ENCODE measurements at places on chromosomes 7 and 10. TPM values are rescaled to one million over a fixed set of nuclear protein-coding genes. Genes with fewer than 3 reads are reported as not detected.

The PNLIPRP2 gene
- not detected for polyA plus RNA-seq

The TEX36 gene
- polyA plus RNA-seq = not detected

DNA sequence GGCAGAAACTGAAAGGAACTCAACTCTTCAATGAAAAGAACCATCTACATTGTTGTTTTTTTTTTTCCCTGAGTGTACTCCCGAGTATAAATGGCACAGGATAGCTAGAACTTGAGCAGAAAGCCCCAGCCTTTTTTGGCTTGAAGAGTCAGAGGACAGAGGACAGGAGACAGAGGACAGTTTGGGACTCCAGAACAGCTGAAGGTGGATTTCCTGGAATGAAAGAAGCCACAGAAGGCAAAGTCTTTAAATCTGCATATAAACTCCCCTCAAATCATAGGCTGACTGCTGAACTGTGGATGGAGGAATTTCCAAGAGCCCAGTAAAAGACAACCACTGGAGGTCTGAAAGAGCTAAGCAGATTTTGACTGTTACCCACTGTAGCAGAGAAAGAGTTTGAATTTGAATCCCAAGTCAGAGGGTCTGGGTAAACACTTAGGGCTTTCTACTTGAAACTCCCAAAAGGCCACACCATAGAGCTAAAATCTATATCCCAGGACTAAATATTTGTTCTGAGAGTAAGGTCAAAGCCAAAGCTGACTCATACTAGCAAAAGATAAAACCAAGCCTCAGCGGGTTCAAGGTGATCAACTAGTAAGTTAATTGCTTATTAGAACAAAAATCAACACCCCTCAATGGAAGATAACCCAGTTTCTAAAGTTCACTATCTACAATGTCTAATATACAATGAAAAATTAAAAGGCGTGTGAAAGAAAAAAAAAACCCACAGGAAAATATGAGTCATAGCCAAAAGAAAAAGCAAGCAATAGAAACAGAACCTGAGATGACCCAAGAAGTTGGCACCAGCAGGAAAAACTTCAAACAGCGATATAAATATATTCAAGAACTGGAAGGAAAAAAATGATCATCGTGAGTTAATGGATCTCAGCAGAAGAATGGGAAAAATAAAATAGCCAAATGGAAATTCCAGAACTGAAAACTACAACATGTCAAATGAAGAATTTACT lies 1.8 kb upstream of the OPN1SW start:
- DNase-seq = no peak

DNA sequence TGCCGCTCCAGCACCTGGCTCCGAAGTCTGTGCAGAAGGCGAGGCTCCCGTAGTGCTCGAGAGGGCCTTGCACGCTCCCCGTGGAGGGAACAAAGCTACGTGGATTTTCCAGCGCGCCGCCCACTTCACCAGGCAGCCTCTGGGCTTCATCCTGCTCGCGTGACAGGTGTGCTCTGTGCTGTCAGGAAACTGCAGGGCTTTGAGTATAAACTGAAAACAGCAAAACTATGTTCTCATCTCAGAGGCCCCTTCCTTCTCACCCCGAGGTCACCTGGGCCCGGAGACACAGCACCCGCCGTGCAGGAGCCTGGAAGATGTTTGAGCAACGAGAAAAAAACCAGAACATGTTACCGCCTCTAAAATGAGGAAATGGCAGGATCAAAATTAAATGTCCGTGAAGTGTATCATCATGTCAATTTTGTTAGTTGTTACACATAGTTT lies 17.6 kb upstream of the GPR146 start:
- DNase-seq = peak; percentile 48

DNA sequence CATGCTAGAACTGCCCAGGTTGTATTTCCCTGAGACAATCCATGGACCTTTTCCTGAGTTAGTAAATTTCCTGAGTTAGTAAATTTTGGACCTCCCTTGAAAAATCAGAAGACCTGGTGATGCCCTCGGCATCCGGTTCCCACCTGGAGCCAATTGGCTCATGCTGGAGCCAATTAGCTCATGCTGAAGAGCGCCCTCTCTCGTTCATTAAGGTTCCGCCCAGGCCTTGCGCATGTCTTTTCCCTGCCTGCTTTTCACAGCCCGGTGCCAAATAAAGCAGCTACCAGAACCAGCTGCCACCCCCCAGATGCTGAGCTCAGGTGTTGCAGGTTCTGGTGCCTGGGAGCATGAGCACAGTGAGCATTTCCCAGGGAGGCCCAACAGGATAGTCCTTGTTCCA lies 96.2 kb downstream of the APBB1IP start:
- DNase-seq = no peak

DNA sequence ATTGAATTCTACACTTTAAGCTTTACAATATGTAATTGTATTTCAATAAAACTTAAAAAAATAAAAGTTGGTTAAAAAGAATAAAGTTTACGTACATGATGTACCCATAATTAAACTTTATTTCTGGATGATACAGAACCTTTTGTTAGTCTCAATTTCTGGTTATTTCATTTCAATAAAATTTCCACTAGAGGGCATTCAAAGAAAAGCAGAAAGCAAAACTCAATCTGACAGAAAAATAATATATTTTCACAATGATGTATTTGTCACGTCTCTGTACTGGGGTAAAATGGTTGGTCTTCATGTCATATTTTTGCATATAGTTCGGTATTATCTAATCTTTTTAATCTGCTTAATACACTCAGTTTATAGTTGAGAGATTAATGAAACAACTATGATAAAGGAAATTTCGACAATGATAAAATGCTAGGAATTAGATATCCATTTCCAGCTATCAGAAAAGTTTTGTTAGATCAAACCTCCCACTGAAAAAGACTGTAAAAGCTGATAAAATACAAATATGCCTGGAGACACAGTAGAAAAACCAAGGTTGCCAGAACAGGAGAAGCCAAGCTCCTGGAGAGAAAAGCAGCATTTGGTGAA lies 27.4 kb downstream of the ASZ1 start:
- DNase-seq = no peak

- DNase-seq = no peak
Observed at GRCh38 chr10:132140167-132140925, 46.4 kb upstream of the DPYSL4 start.

GRCh38 chr10:124009231-124010015 lies 84.0 kb downstream of the CHST15 start:
- DNase-seq = no peak

The RSPH10B2 gene
- not detected for polyA plus RNA-seq

DNA sequence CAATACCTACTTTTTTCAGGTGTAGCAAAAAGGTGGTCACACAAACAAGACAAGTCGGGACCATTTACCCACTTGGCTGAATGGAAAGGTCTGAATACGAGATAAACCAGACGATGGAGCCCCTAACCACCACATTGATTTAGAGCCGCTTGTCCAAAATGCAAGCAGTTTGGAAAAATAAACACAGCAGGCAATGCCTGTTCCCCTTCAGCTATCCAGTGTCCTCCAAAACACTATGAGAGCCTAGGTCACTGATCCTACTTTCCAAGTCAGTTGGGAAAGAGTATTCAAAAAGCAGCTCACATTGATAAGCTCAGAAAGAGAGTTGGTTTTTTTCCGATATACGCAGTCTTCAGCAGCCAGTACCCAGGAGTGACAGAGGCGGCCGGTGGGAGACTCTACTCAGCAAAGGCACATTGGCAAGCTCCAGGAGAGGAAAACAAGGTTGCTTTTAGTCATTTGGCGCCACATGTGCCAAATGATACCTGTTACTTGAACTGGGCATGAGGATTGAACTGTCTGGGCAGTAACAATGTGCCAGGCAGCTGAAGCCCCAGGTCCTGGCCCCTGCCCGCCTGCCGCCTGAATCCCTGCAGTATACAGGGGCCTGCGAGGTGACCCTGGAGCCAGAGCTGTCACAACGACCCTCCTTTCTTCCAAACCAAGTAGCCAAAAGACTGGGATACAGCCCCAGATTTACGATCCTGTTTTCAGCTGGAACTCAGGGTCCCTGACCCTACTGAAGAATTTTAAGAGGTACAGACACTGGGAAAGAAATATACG lies 109.8 kb downstream of the PIP4K2A start:
- no peak for DNase-seq

The TET1 gene
- 0.32 TPM for polyA plus RNA-seq

- DNase-seq = peak; percentile 65
Observed at GRCh38 chr7:74044366-74045350, 16.7 kb downstream of the ELN start.

GRCh38 chr10:114271075-114271778 lies 32.2 kb downstream of the VWA2 start:
- no peak for DNase-seq

DNA sequence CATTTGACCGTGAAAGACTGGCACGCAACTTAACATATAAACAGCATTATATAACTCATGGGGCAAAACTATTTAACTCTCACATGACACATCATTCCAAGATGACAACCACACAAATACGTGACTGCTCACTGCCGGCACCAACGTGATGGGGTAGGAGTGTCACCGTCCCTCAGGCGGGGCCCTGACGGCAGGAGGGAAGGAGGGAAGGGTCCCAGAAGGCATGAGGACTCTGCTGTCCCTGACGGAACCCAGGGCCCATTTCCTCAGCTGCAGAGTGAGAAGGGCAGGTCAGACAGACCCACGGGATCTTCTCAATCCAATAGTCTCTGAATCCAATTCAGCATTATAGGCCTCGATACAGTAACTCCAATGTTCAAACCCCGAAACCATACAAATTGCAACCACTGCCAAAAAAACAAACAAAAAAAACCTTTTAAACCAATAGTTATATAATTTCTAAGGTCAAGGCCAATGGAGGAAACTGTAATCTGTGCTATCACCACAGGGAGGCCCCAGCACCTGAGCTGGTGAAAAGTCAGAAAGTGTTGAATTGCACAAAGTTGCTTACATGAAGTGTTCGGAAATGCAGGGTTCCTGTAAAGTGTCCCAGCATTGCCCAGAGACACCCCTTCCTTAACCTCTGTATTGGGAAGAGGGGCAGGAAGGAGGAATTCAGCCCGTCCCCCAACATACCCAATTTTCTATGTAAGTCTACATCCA lies 137.4 kb downstream of the TNS3 start:
- no peak for DNase-seq

- DNase-seq = no peak
Observed at GRCh38 chr10:97547962-97548361, 24.6 kb upstream of the ANKRD2 start.

GRCh38 chr7:134420424-134421125 lies 38.3 kb downstream of the AKR1B1 start:
- no peak for DNase-seq
